GM13976 (cell line): ENCODE measurements at places on chromosomes 2 and 18.

DNA sequence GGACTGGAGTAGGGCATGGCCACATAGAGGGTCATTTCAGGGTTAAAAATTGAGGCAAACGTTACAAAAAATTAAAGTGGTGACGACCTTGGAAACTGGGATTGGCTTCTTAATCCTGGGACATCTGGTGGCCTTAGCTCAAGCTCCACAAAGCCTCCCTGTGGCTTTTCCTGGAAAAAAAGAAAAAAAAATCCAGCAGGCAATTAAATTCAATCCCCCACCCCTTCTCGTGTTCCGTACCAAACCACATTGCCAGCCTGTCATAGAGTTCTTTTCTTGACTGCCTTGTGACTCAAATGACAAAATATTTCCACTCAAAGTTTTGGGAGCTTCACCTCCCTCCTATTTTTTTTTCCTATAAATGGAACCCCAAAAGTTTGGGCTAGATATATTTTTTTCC is 195.6 kb downstream of the HRH4 start:
- DNase-seq: no peak

GRCh38 chr2:28411166-28411755 is 18.6 kb downstream of the FOSL2 start:
- DNase-seq: no peak

DNA sequence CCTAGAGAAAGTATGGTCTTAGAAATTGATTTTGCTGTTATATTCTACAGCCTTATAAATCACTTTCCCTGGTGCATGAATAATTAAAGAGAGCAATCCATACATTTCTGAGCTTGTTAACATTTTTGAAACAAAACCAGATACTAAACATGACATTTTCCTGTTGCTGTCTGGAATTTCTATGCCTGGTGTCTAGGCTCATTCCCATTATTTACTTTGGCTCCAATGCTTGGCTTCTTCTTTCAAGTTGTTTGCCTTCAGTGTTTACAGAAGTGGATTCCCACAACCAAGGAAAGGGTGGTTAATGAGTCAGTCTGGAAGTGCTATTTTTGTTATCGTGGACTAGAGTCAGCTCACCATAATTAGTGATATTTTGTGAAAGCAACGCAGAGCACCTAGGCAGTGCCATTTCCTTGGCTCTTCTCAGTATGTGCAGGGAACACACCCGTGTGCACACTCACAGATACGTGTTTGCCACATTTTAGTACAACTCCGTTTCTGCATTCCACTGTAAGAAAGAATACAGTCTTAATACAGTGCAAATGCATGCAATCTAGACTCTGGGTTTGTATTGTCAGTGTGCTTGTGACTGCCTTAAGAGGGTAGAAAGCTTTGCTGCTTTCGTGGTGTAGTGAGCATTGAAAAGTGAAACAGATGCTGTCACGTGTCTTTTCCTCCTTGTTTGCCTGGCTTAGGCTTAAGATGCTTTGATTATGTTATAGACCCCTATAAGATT is 185.0 kb upstream of the RASGRP3 start:
- DNase-seq: no peak

DNA sequence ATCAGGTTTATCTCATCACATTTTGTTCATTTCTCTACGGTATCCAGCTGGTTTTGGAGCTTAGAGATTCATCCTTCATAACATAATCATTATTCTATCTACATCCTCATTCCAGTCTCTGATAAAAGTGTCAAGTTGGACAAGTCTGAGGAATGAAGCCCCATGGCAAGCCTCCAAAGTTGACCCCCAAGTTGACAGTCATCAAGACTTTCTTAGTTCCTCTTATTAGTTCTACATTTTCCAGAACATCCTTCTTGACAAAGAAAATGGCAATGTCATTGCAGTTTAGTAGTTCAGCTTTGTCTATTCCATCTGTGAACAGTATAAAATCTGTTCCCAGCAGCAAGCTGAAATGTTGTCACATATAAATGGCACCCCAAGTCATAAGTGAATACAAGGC is 4.5 kb upstream of the TMSB10 start:
- DNase-seq: no peak

GRCh38 chr2:227717687-227718567 is at the start of gene SLC19A3:
SLC19A3 (minus strand) TSS chr2:227718028; CDS start chr2:227702318, 15,710 bp downstream.
- DNase-seq: no peak

GRCh38 chr2:1652034-1652790 is 92.1 kb downstream of the PXDN start:
- no peak for DNase-seq

- no peak for DNase-seq
These were observed 39.1 kb downstream of the KLHL29 start for GRCh38 chr2:23423873-23424680.

GRCh38 chr2:47310801-47311560 is 92.0 kb upstream of the MSH2 start:
- DNase-seq: no peak
